GM23248 (cell line): ENCODE measurements at places on chromosomes 5 and 9.
A peak's percentile ranks its signal among the peaks of the same experiment; 100 is the strongest.

- no peak for DNase-seq
These were observed 202.0 kb upstream of the KLF9 start for GRCh38 chr9:70616228-70616990.

DNA sequence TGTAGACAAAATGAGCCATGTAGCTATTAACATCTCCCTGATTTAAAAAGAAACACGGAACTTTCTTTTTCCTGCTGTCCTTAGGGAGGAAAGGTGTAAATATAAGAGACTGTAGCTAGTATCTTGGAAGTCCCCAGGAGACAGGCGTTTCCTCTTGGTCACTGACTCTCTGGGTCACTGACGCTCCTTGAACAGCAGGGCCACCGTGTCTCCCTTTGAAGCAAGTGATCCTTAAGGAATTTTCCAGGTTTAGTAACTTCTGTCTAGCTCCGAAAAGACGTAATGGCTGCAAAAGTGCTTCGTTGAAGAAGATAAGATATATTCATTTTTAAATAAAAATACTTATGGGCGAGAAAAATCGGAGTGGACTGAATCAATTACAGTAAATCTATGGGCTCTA, 745 bp upstream of the CLTA start:
- DNase-seq, result peak; percentile 40

- DNase-seq, result no peak
These were observed 1.4 kb downstream of the RGS7BP start for GRCh38 chr5:64507264-64507605.

- DNase-seq, result peak; percentile 23
These were observed 213.7 kb upstream of the NR4A3 start for GRCh38 chr9:99607842-99608448.

DNA sequence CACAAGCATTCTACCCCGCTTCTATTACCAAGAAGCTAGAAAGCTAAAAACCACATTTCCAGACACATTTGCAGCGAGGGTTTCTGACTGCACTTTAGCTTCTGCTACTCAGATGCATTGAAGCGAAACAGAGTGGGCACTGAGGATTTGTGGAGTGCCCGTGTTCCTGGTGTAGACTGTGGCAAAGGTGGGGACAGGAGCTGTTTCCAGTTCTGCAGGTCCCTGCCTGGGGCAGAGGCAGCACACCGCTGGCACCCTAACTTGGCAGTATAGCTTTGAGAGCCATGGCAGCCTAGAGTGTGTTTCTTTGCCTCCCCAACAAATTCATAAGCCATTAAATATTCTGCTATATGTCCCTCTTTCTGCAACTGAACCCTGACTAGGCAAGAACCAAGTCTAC, 108.6 kb upstream of the SPOCK1 start:
- no peak for DNase-seq

- no peak for DNase-seq
These were observed 256.9 kb downstream of the GLIS3 start for GRCh38 chr9:4042991-4043390.

- no peak for DNase-seq
These were observed 4.6 kb upstream of the UGCG start for GRCh38 chr9:111891910-111892499.

DNA sequence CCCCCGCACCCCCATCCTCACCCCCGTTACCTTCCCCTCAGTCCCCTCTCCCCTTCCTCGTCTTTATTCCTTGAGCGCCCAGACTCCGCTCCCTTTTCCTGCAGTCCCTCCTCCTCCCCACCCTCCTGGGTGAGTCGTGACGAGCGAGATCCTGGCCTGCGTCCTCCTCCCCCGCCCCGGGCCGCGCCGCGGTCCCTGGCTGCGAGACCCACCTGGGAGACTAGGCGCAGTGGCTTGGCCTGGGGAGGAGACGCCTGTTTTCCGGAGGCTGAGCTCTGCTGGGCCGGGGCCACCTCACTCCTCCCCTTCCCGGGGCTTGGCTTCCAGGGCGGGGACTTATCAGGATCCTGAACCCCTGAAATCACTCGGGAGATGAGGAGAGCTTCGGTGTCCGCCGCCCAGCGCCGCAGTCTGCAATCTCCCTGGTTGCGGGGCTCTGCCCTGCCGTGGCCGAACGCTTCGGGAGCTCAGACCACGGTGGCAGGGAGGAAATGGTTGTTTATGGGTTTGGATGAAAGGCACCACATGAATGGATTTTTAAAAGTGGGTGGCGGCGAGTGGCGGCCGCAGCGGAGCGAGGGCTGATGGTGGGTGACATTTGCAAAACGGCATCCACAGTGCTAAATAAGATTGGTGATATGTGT, 984 bp downstream of the STXBP1 start:
- DNase-seq, result peak; percentile 87

- no peak for DNase-seq
These were observed 131.5 kb downstream of the ARHGAP26 start for GRCh38 chr5:142901476-142902185.

DNA sequence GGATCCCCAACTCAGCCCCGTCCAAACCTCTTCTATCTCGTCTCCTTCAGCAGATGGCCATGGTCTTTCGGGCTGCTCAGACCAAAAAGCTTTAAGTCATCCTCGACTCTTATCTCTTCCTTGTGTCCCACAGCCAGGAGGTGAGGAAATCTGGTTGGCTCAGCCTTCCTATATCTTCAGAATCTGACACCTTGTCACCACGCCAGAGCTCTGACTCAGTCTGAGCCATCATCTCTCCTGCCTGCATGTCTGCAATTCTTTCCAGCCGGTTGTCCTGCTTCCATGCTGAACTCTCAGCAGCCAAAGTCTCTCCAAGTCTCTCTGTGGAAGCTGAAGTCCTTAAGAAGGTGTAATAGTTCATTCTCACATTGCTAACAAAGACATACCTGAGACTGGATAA, 419.3 kb upstream of the ADAMTS16 start:
- peak; percentile 13 for DNase-seq

DNA sequence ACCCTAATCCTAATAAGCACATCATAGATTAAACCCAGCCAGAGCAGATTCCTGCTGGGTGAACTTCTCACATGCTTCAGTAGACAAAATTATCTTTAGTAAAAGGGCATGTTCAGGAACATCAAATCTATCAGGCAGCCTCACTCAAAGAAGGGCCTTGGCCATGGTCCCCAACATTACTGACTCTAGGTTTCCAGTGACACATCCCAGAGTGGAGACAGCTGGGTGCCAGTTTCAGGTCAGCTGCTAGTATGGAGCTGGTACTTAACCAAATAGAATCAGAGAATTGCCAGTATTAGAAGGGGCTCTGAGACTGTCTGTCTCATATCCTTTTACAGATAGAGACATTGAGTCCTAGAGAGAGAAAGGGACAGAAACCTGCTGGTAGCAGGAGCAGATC, 44.1 kb upstream of the GALNT10 start:
- DNase-seq, result no peak
